Activated CD4-positive, CD25-positive, alpha-beta regulatory T cell treated with anti-CD3 and anti-CD28 coated beads, Interleukin-2, amount 50 U/mL, for 72 hours (primary cell): ENCODE measurements at places on chromosomes 5 and 9.

DNA sequence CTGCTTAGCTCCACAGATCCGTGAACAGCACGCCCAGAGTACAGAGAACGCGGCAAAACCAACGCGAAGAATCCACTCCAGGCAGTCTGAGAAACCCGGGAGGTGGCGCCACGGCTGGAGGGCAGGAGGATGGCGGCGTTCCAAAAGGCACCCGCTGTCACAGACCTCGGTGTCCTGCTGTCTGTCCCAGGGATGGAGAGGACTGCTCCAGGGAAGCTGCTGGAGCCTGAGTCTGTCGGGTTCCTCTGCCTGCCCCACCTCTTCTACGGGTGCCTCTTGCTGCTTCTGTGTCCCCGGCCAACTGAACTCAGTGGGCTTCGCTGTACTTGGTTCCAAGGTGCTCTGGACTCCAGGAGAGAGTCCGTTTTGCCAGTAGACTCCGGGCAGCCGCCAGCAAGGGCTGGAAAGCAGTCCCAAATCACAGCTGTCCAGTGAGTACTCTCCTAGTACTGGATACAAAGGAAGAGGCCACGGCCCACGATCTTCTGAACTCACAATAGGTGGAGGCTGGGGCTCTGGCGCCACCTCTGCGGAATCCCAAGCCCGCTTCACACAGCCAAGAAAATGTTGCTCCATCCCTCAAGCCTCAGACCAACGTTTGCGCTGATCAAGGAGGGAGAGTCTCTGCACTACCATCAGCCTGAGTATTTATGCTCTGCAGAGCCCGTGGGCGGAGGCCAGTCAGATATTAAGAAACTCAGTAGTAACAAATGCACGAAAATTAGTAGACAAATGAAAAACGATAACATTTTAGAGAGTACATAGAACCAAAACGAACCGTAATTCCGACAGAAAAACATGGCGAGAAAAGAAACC lies 440 bp downstream of the ANXA2R start:
- DNase-seq = peak; percentile 66

- no peak for DNase-seq
Measured at GRCh38 chr9:95498641-95499040, 18.1 kb downstream of the PTCH1 start.

DNA sequence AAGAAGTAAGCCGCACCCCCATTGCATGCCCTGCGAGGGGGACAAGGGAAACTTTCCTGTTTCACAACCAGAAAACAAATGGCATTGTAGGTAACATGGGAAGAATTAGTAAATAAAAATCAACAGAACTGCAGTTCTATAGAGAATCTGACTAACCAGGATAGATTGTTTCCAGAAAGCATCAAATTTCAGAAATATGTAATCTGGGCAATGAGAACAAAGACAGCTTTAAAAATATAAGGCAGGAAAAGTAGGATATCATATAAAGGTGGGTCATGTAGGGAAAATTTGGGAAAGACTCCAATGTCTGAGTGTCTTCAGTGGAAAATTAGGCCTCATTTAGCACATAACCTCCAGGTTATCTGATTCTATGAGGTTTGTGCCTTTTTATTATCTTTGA lies 58.3 kb upstream of the RANBP6 start:
- no peak for DNase-seq

DNA sequence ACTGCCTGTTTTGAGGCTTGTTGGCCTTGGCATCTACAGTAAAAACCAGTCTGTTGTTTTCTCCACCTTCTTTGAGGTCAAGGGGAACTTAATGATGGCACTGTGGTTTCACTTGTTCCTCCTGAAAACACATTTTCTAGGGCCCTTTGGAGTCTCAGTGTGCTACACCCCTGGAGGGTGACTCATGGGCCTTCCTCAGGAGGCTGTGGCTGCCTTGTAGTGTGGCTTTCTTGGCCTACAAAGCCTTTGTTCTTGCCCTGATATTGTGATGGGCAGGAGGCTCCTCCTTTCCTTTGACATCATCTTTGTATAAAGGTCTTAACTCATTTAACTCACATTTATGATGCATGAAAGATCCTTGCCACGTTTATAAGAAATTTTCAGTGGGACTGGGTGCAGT lies 56.3 kb upstream of the GPBP1 start:
- peak; percentile 34 for DNase-seq

DNA sequence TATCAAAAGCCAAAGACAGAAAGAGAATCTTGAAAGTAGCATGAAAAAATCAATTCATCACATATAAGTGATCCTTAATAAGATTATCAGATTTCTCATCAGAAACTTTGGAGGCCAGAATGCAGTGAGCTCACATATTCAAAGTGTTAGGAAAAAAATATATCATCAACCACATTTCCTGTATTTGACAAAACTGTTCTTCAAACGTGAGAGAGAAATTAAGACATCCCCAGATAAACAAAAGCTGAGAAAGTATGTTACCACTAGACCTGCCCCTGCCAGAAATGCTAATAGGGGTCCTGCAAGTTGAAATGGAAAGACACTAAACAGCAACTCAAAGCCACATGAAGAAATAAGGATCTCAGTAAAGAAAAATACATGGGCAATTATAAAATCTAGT lies 29.9 kb downstream of the HACD4 start:
- no peak for DNase-seq

- no peak for DNase-seq
Measured at GRCh38 chr5:60945813-60946187, 795 bp downstream of the NDUFAF2 start.

DNA sequence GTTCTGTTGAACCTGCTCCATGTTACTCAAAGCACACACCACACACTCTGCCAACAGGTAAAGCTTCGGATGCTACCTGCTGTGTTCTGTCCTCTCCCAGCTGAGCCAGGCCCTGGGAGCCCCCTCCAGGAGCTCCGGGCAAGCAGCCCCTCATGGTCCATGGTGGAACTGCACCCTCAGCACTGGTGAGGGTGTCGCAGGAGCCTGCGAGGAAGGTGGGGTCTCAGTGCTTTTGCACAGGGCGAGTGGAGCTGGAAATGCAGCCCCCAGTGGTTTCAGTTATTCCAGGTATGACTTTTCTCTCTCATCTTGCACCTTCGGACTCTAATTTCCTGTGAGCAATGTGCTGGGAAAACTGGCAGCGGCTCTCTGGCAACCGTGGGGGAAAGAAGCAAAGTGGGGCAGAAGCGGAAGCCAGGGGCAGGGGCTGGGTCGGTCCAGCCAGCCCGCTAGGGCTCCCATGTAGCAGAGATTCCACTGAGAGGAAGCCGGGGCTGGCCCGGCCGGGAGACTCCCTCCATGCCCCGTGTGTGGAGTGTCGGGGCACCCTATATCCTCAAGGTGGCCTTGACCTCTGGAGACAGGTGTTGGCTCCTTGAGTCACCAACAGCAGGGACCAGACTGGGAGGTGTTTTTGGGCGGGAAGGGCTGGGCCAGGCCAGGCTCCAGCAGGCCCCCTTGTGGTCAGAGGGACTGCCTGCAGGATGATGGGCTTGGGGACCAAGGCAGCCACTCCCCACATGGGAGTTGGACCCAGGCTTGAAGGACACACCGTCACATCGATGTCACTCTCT lies 75.6 kb upstream of the PRSS3 start:
- peak; percentile 39 for DNase-seq
